Left renal pelvis (tissue), 4 donors: ENCODE measurements at places on chromosomes 13 and 19.

- DNase-seq: no peak
Measured at GRCh38 chr19:55489711-55490477, 1.7 kb downstream of the SSC5D start.

DNA sequence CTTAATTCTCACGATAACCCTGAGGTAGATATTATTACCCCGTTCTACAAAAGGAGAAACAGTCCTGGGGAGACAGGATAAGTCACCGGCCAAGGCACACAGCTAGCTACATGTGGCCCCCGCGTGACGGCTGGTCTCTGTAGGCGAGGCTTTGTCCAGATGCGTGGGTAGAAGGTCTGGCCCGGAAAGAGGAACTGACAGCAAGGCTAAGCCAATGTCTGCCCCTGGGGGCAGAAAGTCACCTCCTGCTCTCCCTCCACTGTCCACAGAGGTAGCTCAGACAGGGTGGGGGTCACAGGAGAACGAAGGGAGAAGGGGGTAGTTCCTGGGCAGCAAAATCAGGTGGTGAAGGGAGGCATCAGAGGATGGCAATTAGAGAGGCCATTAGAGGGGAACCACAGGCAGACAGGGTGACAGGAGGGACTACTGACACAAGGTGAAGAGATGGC is 1.8 kb downstream of the APOC4 start:
- DNase-seq: no peak

GRCh38 chr19:35666251-35666913 is at the start of gene UPK1A:
TSS of gene UPK1A (plus strand) at chr19:35666517. CDS start at chr19:35666813, 296 bp downstream.
- no peak for DNase-seq

DNA sequence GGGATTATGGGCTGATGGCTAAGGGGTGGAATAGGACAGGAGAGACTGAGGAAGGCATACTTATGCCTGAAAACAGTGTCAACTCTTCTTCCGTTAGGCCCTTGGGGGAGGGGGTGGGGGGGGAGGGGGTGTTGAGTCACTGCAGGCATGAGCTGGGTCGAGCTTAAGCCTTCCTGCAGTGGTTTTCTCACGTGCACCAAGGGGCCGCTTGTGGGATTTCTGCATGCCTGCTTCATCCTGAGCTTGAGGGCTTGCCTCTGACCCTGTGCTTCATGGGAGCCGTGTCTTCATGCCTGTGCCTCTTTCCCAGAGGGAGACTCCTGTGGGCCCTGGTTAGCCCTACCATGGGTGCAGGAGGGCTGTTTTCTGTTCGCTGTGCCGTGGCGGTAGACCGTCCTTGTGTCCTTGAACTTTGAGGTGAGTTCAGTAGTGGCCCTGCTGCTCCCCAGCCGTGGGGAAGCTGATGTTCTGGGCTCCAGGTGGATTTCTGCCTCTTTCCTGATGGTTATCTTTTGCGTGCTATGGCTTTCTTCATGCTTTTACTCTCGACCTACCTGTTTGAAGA is 186.1 kb downstream of the PCCA start:
- no peak for DNase-seq

DNA sequence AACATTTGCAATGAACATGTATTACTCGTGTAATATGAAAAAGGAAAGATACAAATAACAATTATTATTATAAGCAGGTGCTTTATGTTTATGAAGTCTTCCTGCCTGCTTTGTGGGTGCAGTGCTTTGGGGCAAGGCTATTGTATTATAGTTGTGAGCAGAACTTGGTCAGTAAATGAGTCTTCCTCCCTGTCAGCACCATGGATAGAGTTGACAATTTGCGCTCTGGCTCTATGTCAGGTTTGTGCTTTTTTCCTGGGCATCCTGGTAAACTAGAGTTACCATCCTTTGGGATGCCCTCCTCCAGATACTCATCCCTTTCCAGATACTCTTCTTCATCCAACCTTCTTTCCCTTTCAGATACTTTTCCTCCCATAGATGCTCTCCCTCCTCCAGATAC is 19.6 kb downstream of the ERICH6B start:
- no peak for DNase-seq

GRCh38 chr19:13068085-13068846 is 34.4 kb downstream of the LYL1 start:
- no peak for DNase-seq

- DNase-seq: no peak
Measured at GRCh38 chr13:86608701-86609100, 809.5 kb upstream of the SLITRK6 start.

DNA sequence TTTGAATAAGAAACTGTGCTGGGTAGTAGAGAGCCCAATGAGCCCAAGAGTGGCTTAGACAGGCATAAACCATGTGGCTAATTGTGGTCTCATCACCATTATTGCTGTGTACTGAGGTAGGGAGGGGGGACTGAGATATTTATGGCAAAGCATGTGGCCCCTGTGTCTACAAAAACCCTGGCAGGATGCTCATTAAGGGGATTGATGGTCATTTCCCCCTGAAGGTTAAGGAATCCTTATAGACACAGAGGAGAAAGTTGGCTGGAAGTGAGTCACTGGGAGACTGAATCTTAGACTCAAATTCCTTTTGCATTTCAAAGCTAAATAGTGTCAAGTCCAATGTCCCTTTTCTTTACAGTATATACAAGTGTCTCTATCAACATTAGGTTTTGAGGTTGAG is 9.8 kb upstream of the DACT3 start:
- no peak for DNase-seq

DNA sequence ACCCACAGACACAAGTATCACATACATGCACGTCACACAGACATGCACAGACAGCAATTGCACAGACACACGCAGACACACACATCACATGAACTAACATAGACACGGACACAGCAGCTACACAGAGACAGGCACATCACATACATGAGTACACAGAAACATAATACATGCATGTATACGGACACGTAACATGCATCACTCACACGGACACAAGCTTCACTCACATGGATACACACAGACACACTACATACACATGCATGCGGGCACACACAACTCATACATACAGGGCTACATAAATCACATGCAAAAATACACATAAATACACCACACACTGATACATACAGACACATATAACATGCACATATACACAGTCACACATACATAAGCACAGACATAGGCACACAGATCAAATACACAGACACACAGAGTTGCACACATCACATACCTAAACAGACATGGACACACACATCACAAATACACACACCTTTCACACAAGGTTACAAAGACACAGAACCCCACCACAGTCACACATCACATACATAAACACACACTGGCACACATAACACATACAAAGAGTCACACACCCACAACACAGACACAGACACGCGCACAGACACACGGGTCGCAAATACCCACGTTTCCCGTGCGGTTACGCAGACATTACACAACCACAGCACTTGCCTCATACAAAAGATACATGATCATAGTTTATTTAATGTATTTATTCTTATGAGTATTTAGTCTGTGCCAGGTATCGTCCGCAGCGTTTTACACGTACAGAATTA is 1.1 kb upstream of the LMTK3 start:
- DNase-seq: no peak

GRCh38 chr13:65453982-65454381 is 1776.2 kb downstream of the PCDH9 start:
- DNase-seq: no peak

DNA sequence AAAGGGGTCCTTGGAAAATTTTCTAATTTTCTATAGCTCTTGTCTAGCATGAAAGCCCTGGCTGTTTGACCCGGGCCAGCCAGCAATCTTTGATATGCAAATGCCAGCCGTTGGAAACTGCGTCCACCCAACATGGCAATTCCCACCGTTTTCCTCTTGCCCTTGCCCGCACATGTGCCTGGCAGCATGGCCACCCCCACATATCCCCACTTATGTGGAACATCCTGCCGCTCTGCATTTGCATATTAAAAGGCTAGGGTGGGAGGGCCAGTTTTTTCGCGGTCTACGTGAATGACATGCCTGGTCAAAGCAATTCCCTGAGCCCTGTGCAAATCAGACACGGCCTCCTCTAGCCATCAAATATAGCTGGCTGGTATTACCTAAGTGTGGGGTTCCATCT is 110.3 kb upstream of the TDRD3 start:
- no peak for DNase-seq

DNA sequence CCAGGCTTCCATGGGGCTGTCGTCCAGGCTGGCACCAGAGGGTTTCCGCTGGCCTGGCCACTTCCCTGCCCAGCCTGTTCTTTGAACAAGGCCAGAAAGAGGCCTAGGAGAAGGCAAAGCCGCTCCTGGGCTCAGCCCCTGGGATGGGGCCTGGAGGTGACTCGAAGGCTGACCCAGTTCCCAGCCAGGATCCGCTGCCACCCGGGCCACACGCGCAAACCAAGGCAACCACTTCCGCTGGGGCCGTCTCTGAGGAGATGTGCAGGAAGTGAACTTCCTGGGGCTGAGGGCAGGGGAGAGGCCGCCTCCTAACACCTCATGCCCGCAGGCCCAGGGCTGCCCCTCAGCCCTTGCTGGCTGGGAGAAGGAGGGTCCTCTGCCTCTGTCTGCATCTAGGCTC is 15.2 kb downstream of the PLEKHF1 start:
- no peak for DNase-seq

DNA sequence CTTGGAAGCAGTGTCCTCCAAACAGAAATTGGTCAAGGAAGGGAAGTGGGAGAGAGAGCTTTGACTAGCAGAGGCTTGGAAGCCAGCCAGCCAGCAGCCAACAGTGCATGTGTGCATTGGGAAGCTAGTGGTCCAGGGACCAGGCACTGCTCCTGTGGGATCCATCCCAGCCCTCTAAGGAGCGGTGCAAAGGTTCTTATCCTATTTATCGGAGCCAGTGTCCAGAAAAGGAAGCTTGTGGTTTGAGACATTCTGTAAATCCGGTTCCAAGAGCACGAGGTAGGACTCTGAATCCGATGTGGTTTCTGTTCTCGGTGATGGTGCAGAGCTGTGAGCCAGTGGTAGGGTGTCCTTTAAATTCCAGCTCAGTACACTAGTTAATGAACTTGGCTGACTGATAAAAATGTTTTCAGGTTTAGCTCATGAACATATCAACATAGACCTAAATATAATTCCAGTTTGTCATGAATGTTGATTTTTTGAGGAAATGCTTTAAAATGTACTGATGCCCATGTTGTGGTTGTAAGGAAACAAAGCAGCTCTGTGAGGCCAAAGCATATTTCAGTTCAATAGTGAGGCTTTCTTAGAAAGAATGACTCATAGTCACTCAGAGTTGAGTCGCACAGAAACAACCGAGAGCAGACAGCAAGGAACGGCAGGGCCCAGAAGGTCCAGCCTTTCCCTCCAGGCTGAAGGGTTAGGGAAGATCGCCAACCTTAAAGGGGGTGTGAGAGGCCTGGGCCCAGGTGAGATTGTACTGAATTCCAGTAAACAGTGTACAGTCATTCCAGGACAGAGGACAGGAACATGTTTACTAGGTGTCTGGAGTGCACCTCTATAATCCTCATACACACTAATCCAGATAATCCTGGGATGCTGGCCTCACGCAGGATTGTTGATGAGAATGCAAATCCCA is 21.5 kb upstream of the GARRE1 start:
- no peak for DNase-seq

DNA sequence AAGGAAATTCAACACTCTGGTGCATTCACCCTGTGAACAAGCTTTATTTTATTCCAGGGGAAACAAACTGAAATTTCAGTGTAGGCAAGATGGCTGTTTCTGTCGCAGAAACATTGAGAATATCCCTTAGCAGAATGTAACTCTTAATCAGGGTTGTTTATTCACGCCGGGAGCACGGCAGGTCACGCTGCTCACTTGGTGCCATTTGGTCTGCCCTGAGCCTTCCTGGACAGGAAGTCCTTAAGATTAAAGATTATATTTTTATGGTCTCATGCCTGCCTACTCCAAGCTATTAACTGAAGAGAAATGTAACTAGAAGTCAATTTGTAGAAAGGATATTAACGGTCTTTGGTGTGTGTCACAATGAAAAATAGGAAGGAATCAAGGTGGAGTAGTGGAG is 185.3 kb upstream of the ARGLU1 start:
- DNase-seq: no peak

DNA sequence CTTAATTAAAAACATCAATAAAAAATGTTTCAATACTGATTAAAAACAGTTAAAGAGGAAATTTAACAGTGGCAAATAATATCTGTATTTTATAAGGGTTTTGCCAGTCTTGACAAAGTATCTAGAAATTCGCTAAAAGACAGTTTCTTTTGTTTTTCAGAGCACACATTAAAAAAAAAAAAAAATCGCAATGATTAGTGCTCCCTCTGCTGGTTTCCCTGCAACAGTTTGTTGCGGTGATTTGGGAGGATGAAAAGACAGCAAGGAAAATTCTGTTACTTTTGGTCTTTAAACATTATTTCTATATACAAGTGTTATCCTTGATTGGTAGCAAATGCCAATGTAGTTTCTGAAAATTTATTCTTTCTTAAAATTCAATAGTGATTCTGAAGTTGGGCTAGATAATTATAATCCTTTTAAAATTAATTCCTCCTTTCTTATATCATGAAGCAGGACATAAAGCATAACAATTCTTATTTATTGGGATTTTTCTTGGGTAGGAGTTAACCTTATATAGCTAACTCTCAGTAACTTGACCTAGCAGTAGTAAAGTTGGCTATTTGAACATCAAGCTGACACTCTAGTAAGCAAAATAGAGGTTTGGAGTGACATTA is 23.1 kb upstream of the SPRY2 start:
- peak; percentile 24 for DNase-seq

DNA sequence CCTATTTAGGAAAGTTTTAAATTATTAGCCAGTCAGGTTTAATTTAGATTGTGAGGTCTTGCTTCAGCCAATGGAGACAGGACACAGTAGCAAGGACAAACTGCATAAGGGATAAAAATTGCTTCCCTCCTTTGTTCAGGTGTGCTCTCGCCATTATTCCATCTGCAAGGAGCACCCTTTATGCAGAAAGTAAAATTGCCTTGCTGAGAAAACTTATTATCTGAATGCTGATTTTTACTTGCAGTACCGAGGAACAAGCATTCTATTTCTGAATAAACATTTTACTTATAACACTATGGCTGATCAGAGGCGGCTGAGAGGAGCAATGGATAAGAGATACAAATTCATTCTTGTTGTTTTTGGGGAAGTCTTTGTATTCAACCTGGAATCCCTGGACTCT is 8.0 kb downstream of the CYP4F22 start:
- no peak for DNase-seq

GRCh38 chr13:60924856-60925255 is 490.8 kb downstream of the PCDH20 start:
- DNase-seq: no peak

DNA sequence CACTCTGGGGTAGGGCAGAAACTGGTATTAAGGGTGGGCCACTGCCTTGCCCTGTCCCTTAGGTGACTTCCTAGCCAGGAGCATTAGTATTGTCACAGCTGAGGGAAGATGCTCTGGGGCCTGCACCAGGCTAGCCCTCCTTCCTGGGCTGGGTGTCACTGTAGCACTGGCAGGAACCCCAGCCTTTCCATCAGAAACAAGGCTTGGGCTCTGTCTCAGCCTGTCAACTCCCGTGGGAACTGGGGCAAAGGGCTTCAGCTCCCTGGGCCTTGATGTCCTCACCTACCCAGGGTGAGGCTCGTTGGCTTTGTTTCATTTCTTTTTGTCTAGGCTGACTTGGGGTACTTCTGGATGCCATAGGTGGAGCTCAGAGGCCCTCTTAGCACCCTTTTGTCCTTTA is 18.0 kb downstream of the PAF1 start:
- DNase-seq: no peak
